ENCODE measurements at places on chromosomes 13 and 19.

GRCh38 chr13:75418997-75419396 is 63.0 kb downstream of the TBC1D4 start:
- no peak for DNase-seq

DNA sequence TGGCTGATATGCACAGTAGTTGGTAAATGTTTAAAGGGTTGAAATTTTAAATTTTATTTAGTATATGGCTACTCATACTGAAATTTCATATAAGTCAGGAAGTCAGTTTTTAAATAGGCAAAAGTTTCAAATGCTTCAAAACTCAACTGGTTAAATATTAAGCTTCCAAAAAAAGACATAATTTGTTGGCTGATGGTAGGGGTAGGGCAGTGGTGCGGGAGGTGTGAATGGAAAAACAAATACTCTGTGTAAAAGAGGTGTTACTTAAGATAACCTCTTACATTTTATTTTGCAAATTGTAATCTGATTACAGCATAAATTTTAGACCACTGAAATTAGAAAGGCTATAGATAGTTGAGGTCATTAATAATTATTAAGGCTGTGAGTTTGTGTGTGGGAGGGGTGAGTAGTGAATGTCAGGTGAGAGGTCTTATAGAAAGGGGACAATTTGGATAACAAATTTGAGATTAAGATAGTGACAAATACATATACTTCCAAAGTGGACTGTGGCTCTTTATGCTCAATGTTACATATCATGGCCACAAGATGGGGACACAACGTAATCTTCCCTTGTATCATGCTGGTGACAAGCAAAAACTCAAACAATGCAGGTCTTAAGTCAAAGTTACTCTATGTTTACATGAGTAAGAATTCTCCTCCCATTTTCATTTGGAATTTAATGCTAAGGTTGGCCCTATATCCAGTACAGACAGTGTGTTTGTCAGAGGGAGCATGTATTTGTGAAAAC is 36.6 kb upstream of the OXGR1 start:
- DNase-seq: no peak

DNA sequence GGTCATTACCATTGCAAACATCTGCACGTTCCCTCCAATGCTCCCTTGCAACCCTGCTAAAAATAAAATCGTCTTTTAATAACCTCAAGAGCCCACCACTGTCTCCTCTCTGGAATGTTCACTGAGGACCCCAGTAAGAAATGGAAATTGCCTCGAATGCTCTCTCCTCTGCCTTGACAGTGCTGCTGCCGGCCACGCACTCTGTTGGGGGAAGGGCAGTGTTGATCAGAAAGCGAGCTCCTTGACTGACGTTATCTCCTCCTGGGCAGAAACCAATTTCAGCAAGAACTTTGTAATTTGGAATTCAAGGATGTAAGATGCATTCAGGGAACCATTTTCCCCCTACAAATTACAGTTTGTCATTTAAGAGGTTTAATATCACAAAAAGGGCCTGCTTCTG is 718.5 kb downstream of the UQCRFS1 start:
- no peak for DNase-seq

DNA sequence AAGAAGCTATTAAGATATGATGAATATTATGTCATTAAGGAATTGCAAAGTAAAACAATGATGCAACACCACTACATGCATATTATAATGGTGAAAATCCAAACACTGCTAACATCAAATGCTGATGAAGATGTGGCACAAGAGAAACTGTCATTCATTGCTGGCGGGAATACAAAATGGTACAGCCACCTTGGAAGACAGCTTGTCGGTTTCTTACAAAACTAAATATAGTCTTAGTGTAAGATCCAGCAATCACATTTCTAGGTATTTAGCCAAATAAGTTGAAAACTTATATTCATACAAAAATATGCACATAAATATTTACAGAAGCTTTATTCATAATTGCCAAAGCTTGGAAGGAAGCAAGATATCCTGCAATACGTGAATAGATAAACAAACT is 114.9 kb upstream of the EDNRB start:
- no peak for DNase-seq

DNA sequence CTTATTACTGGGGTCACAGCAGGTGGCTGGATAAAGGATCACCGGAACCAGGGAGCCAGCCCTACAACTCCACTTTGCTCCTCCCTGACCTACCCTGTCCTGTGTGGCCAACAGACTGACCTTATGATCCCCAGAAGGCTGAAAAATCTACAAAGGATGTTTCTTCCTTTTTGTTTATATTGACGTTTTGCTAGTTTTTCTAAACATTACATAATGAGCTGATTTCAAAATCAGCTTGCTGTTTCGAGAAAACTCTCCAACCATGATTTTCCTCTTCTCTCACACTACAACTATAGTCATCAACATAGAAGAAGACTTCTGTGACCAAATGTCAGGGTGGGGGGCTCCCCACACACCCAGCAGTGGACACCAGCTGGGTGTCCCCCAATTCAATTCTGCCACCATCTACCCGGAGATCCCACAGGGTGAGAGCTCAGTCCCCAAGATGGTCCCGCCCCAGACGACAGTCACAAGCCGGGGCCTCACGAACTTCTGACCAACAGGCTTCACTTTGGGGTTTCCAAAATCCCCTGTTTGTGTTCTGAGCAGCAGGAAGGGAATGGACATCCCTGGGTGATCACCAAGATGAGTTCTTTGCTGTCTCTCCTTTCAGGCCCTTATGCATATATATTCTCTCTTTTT is 35.0 kb downstream of the ZNF536 start:
- no peak for DNase-seq

Measured in CD4-positive, alpha-beta T cell treated with Interleukin-12 subunit alpha and Interleukin-12 subunit beta, for 1 hour (primary cell).